ENCODE measurements at places on chromosomes 12 and 14. TPM values are rescaled to one million over a fixed set of nuclear protein-coding genes. Genes with fewer than 3 reads are reported as not detected.

GRCh38 chr12:20426191-20426590 lies 57.9 kb downstream of the PDE3A start:
- DNase-seq: no peak

GRCh38 chr12:109487181-109488050 lies 10.0 kb downstream of the UBE3B start:
- no peak for DNase-seq

Gene LRP1
- total RNA-seq: 48.5 TPM

GRCh38 chr12:110600254-110600653 lies 13.7 kb upstream of the TCTN1 start:
- DNase-seq: peak; percentile 57

DNA sequence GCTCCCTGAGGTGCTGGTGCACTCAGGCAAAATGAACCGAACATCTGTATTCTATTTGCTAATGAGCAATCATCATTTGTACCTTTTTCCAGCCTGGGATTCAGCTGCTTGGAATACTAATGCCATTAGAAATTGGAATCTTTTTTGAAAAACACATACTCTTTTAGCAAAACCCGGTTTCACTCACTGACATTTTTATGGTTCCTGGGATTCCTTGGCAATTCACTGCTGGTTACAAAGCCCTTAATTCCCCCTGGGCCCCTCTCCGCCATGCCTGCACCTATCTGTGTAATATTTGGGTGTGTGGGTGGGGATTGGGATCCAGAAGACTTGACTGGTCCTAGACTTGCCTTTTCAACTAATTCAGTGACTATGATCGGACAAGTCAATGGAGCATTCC lies 199.1 kb downstream of the FOXN3 start:
- no peak for DNase-seq

DNA sequence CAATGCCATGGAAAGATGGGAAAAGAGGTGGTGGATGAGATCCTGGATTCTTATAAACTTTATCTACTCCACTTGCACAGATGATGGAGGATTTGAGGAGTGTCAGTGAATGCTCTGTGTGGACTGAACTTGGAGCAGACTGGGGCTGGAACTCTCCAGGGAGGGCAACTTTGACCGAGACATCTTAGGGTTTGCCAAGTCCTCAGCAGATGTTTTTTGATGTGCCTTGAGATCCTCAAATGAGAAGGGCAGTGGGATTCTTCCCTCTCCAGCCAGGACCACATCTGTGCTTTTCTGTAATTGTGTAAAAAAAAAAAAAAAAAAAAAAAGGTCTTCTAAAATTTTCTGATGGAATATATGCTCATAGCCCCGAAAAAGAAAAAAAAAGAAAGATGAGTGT lies 23.0 kb upstream of the MYL2 start:
- no peak for DNase-seq

DNA sequence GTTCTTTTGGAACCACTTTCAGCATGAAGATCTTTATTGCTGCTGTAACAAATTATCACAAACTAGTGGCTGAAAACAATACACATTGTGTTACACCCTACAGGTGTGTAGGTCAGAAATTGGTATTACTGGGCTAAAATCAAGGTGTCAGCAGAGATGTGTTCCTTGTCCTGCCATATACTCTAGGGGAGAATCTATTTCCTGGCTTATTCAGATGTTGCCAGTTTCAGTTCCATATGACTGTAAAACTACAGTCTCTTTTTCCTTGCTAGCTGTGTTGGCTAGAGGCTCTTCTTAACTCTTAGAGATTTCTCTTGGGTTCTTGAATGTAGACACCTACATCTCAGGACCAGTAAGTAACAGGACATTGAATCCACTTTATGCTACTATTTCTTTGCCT lies 215.6 kb upstream of the PPFIA2 start:
- DNase-seq: no peak

- no peak for DNase-seq
These were observed 7.6 kb upstream of the E2F7 start for GRCh38 chr12:77072833-77073495.

Gene OAS1
- 25.0 TPM for total RNA-seq

- no peak for DNase-seq
These were observed 38.7 kb downstream of the SH2B3 start for GRCh38 chr12:111444314-111444924.

Gene TAS2R43
- total RNA-seq: 2.8 TPM

DNA sequence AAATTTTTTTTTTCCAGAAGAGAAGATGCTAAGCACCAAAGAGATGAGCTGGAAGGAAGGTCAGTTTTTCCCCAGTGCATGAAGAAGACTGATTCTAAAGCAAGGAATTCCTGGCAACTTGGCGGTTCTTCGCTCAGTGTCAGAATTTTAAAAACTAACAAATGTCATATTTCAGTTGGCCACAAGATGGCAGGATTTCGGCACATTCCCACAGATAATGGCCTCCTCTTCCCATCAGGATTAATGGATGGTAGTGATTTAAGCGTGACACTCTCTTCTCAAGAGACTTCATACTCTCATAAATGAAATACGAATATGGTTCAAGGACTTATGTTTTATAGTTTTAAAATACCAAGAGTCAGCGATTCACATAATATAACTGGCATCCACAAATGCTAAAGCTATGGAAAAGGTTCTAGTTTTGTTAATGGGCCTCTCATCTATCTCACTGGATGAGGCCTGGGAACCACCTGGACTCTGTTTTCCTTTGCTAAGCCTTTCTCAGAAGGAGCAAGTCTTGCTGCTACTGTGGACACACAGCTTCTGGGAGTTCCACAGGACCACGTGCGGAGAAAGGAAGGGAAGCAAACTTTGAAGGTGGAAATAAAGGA lies 46.1 kb upstream of the PTPRO start:
- peak; percentile 58 for DNase-seq

DNA sequence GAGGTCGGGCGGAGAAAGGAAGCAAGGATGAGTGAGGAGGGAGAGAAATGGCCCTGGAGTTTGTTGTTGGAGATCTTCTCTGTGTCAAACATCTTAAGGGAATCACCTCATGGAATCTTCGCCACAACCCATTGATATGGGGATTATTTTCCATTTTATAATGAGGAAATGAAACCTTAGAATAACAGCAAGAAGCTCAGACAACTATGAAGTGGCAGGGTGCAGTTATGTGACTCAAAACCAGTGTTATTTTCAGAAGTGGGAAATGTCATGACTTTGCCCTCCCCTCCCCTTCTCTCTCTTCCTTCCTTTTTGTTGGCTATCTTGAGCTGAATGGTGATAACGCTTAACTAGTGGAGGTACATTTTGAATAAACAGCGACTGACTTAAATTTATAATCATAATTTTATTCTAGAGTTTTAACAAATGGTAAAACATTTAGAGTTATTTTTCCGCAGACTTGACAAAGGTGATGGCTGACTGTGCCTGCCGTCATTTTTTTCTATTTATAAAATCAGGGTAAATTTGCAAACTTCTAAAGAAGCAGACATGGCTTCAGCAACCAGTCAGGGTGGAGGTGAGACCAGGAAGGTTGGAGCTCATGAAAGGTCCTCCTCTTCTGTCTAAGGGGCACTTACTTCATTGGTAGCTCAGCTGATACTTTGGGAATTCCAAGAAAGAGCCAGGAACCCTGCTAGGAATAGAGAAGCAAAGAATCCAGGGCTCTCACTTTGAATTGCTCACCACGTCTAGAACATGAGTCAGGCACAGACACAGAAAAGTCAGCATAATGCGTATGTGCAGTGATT lies 232.4 kb downstream of the RGS6 start:
- no peak for DNase-seq

DNA sequence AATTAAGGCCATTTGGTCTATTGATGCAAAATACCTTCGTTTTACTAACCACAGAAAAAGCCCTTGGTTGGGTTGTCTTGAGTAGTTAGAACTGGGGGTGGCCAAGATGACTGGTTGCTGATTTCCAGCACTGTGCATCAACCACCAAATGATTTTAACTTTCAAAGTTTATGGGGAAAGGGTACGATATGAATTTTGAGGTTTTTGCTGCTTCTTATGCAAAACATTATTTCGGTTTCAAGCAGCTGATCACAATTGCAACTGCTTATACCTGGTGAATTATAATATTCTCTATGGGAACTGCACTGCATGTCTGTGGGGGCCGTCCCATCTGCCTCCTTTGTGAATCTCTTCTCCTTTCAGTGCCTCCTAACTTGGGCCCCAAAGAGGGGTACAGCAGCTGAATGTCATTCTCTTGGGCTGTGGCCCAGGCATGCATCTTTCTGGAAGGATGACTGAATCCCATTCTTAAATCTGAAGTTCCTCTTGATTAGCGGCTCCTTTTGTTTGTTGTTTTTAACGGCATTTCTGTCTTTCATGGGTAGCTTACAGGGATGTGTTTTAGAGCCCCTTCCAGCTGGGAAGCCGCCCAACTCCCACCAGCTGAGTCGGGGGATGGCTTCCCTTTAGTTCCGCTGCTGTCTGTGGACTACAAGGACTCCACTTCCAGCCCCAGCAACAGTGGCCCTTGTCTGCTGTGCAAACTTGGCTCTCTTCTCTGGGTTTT lies 479.8 kb downstream of the ZFP36L1 start:
- no peak for DNase-seq

GRCh38 chr12:131441638-131442336 lies 269.1 kb upstream of the SFSWAP start:
- DNase-seq: no peak

GRCh38 chr12:52268212-52268611 lies 6.2 kb upstream of the KRT86 start:
- no peak for DNase-seq

DNA sequence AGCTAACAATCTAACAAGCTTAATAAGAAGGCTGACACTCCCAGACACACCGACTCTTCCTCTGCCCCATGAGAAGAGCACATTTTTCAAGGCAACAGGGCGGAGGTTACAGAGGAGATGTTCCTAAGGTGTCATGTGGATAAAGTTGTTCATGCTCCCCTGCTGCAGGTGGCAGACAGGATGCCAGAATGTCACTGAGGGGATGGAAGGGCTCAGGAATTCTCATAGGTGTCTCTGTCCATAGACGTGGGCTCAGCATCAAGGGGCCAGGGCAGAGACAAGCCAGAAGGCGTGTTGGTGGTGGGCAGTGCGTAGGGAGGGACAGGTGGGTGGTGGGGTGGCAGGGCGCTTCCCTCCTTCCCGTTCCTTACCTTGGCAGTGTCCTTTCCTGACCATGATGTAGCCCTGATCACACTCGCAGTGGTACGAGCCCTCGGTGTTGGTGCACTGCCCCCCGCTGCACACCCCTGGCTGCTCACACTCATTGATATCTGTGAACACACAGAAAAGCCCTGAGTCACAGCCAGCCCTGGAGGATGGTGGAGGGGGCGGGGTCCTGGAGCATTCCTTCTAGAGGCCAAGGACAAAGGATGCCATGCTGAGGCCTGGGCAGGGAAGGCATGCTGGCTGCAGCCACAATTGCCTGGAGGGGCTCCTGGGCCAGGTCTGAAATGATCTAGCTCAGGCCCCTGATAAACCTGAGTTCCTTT lies 23.0 kb downstream of the ISCA2 start:
- DNase-seq: peak; percentile 50

DNA sequence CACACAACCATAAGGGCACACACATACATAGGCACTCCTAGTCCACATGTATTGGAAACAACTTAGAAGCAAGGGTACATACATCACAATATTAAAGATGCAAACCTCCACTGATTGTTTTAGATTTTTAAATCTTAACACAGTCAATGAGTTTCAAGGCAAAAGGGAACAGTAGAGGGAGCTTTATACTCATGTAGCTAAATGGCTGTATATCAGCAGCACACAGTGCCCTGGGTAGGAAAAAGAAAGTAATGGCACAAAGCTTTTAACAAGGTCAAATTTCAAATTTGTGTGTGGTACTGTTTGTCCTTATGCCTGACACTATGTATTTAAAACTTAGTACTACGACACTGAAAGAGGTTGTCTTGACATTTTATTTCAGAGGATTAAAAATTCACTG lies 262.0 kb downstream of the MED13L start:
- peak; percentile 71 for DNase-seq
